ENCODE measurements at places on chromosomes 16 and 17.
A peak's percentile ranks its signal among the peaks of the same experiment; 100 is the strongest.

- DNase-seq = no peak
Observed at GRCh38 chr17:81422776-81423697, 27.8 kb downstream of the BAHCC1 start.

DNA sequence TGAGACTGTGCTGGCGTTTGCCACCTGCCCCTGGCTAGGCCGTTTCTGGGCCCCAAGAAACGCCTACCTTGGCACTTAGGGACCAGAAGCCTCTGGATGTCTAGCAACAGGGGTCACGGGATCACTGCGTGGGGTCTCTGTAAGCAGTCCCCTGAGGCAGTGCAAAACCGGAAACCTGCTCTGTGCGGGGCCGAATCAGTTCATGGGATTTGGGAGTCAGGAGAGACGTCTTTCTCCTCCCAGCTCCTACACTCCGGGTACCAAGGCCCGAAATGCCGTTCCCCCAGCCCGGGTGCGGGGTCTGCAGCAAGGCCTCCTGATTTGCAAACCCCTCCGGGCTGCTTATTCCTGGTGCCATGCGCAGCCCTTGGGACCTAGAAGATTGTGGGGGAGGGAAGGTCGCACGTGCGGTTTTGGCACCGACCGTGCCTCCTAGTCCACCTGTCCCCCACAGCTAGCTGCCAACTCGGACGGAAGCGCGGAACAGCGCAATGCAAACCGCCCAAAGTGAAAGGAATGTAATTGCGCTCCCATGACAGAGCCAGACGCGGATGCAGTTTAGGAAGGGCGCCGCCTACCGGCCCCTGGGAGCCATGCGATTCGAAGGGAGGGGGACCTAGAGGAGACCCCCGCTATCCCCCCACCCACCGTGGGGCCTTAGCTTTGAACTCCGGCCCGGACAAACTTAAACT lies 6.5 kb downstream of the IRX5 start:
- DNase-seq = no peak

- DNase-seq = no peak
Observed at GRCh38 chr16:86455640-86456039, 54.7 kb upstream of the FOXF1 start.

- no peak for DNase-seq
Observed at GRCh38 chr17:80894439-80894721, 97.3 kb upstream of the CHMP6 start.

DNA sequence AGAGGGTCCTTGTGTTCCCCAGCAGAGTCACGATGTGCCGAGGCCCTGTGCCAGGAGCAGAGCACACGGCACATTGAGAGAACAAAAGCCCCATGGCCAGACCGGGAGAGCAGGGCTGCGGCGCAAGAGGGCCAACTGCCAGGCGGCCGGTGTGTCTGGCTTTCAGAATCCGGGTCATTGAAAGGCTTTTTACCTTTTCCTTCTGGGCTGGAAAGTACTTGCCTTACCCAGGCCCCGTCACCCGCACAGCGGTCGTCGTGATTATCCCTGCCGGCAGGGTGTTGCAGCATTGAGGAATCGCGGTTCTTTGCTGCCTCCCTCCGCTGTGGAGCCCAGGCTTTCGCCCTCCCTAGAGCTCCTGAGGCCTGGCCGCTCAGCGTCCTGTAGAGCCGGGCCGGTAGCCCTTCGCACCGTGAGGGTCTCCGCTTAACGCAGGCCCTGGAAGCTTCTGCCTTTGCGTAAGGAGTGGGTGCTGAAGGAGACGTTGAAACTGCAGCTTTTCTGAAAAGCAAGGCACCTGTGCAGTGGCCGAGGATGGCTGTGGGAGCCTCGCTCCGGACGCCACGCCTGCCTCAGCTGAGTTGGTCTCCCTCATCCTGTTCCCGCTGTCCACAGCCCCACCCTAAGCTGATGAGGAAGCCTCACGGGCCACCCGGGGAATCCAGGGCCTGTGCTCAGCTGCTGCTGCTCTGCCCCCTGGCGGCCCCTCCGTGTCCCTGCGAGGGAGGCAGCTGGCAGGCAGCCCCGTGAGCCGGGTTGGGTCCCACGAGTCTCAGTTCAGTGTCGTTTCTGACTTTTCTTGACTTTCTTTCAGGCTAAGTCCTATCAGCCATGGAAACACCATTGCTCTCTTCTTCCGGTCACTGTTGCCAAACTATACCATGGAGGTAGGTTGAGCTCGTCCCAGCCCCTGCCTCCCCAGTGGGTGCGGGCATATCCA lies 8.6 kb upstream of the MC1R start:
- peak; percentile 66 for DNase-seq
